ENCODE measurements at places on chromosomes 3 and 15. TPM values are rescaled to one million over a fixed set of nuclear protein-coding genes. Genes with fewer than 3 reads are reported as not detected.

UTS2B gene
- total RNA-seq: not detected

KCNAB1 gene
- 2.4 TPM for total RNA-seq

SLC2A2 gene
- not detected for total RNA-seq

SLC24A5 gene
- not detected for total RNA-seq

GRCh38 chr15:75307778-75308390 is 25.2 kb downstream of the GOLGA6D start:
- peak; percentile 60 for DNase-seq

DNA sequence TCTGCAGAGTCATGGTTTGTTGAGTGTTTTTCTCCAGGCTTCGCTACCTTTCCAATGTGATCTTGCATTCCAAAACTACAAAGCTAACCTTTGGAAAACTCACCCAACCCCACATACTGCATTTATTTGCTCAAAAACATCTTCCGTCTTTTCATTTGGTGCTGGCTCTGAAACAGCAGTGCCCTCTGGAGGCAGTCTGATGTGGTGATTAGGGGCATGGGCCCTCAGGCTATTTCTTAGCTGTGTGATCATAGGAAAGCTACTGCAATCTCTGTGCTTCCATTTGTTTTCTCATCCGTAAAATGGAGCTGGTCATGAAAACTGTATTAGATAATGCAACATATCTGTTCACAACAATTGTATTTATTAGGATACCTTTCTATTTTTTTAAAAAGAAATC is 47.0 kb downstream of the MTHFS start:
- DNase-seq: no peak

GRCh38 chr15:88385078-88385700 is 82.0 kb downstream of the MRPL46 start:
- DNase-seq: no peak

DNA sequence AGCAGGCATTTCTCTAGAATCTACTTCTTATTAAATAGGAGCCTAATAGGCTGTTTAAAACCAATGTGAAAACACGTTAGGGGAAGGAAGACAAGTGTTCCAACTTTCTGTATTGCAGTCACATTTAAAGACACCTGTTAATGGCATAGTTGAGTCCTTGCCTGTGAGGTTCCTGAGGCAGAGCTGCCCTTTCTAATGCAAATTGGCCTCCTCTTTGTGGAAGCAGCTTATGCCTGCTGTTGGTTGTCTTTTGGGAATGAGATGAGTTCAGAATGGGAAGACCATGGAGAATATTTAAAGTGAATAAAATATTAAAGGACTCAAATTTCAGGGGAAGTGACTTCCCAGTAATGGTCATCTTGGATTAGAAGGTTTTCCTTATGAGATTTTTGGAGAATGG is 51.2 kb downstream of the NEK11 start:
- DNase-seq: peak; percentile 47

- no peak for DNase-seq
Observed at GRCh38 chr15:60898896-60899295, 330.2 kb downstream of the RORA start.

- no peak for DNase-seq
Observed at GRCh38 chr3:67858492-67858891, 204.1 kb upstream of the SUCLG2 start.

- DNase-seq: no peak
Observed at GRCh38 chr3:54772051-54772450, 155.8 kb downstream of the LRTM1 start.

DNA sequence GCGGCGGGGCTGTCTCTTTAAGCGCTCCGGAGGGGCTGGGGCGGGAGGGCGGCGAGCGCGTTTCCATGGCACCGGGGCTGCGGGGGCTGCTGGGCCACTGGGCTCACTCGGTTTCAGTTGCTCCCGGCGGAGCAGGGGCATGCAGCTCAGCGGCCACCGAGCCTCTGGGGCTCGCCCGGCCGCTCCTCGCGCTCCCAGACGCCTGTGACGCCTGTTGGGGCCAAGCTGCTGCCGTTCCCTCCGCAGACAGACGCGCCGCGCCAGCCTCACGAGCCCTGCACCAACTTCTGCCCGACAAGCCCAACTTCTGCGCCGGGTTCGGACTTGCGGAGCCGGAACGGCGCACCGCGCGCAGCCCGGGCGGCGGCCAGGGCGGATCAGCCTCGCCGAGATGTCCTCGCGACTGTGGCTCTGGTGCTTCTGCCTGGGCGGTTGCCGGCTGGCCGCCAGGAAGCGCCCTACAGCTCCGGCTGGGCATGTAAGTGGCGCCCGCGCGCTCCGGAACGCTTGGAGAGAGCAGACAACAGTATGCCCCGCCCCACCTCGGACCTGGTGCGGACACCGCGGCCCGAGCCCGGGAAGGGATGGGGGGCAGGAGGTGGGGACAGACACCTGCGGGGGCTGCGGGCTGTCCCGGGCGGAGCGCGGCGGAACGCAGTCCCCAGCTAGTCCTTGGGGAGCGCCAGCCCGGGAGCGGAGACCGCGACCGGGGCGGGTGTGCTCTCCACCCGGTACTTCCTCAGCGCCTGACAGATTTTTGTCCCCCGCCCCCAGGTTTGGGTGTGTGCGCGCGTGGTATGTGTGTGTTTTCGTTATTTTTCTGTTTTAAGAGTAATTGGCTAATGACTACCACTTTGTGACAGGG is 154.1 kb upstream of the GOLIM4 start:
- DNase-seq: peak; percentile 89

DNA sequence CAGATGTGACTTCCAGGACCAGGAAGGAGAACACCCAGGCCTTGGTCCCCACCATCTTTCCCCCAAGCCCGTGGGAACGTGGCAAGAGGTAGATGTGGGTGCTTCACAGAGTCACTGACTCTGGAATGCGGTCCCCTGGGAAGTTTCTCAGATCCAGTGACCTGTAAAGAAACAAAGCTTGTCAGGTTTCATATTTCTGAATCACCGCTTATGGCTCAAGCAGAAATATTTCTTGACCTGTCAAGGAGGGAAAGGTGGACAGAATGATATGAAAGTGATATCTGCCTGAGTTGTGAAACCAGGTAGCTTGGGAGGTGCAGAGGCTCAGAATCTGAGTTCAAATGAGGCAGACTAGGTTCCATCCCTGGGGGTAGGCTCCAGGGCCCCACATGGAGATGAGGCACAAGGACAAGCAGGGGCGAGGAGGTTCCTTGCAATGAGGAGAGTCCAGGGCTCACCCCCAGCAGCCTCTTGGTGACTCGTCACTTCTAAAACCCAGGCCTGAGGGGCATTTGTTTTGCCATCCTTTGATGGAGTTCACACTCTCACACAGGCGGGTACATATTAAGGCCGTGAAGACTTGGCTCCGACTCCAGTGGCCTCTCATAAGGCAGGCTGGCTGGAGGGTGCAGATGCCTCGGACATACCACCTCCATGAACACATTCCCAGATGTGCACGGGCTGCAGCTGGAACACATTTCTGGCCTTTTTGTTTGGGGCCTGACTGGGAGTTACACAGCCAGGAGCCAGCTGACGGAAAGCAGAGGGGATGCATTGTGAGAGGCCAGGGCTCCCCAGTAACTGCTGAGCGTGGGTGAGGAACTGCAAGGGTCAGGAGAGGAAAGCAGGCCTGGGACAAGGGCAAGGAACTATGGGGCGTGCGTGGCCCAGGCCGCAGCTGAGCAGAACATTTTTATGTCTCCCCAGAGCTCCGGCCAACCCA is 1.3 kb downstream of the CILP start:
- DNase-seq: no peak

DNA sequence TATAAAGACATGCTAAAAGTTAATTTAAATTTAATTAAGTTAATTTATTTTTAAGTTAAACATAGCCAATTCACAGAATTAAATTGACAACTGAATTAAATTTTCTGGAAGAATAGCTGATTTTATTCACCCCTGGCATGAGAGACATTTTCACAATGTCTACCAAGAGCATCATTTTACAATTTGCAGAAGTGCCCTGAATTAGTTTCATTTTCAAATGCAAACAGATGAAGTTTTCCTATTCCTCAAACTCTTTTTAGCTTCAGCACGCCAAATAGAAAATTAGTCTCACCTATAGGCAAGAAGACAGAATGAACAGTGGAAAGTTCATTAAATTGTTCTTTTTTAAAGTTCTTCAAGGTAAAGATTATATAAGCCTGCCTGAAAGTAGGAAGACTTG is 259.3 kb downstream of the ZBBX start:
- no peak for DNase-seq

DNA sequence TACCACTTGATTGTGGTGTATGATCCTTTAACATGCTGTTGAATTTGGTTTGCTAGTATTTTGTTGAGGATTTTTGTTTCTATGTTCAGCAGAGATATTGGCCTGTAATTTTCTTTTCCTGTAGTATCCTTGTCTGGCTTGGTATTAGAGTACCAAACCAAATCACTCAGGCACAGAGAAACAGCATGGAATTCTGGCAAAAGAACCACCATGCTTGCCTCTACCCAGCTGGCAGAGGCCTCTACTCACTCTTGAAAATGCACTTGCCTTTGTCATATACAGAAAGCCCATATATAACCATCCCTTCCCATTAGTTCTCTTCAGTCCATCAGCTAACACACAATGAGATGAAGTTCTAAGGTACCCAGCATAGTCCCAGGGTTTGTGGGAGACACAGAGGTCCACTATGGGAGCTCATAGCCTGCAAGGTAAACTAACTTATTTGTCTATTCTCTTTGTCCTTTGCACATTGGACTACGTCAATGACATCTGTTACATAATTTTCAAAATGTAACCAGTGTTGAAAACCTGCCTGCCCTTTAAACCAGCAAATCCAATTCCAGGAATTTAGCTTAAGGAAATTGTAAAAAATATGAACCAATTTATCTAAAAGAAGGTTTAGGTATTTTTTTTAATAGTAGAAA is 82.1 kb upstream of the POMGNT2 start:
- no peak for DNase-seq

All from H1 (cell line).